Trophoblast cell (in vitro differentiated cells and primary cell): ENCODE measurements at places on chromosomes 7 and 10.

GRCh38 chr7:24978843-24979469, 1.0 kb downstream of the OSBPL3 start:
- no peak for DNase-seq

DNA sequence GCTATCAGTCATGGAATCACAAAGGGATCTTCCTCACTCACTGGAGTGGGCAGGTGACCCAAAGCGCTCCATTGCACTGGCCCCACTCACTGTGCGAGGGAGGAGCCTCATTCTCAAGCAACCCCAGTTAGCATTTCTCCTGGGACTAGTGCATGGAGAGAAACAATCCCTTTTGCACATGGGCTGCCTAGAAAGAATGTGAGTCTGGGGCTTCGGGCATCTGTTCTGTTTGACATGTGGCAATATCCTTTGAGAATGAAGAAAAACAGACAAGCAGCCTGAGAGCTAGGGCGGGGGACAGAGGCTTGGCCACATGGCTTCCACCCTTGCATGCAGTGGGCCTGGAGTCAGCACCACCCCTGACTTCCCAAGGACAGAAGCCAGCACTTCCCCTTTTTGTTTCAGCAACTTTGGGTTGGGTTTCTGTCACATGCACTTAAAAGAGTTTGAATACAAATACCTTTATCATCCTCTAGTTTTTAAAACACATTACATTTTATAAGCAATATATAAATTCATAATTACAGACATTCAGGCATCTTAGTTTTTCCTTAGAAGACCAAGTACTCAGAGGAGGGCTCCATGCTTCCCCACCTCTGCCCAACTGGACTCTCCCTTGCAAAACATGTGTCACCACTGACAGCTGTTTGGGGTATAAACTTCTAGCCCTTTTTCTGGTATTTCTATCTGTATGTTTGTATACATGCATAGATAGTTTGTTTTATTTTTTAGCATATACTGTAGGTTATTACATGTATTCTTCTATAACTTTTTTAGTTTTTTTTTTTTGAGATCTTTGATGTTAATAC, 73.8 kb downstream of the RBM20 start:
- DNase-seq, result no peak

DNA sequence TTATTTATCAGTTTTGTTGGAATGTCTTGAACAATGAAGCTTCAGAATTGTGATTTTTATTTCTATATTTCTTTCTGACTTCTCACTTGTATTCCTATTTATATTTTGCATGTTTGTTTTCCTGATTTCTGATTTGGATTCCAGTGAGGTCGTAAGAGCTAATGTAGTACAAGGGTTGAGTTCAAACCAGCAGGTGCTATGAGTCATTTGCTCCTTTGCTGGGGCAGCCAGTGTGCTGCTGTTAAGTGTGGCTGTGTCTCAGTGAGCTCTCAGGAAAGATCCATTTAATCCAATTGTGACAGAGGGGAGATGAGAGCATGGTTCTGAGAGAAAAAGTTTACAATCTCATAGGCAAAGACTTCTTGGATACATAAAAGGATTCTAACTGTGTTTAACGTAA, 48.6 kb downstream of the MCU start:
- DNase-seq, result peak; percentile 78

DNA sequence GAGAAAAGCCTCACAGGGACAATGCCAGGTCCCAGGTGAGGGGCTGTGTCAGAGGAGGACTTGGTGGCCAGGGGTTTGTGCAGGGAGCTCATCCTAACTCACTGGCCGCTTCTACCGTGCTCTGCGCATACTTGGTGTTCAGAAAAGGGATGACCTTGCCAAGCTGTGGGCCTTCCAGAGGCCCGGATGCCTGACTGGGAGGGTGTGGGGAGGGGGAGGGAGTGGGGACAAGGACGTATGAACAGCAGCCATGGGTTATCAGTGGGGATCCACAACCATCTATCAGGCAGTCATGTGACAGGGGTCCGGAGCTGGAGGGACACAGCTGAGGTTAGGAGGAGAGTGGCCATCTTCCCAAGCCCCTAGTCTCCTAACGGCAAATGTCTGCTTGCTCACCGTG, 6.2 kb downstream of the SFXN4 start:
- no peak for DNase-seq

- DNase-seq, result no peak
Observed at GRCh38 chr7:46654546-46655443, 733.7 kb upstream of the IGFBP3 start.

GRCh38 chr7:17697128-17697881, 243.0 kb downstream of the SNX13 start:
- no peak for DNase-seq

- DNase-seq, result no peak
Observed at GRCh38 chr7:98923512-98923911, 45.2 kb downstream of the TRRAP start.

GRCh38 chr7:4681218-4681851, 760 bp upstream of the FOXK1 start:
- DNase-seq, result no peak
